Epithelial cell of prostate (primary cell): ENCODE measurements at places on chromosomes 1 and 21.
A peak's percentile ranks its signal among the peaks of the same experiment; 100 is the strongest.

- no peak for DNase-seq
These were observed 6.5 kb downstream of the CAPN9 start for GRCh38 chr1:230753586-230754251.

DNA sequence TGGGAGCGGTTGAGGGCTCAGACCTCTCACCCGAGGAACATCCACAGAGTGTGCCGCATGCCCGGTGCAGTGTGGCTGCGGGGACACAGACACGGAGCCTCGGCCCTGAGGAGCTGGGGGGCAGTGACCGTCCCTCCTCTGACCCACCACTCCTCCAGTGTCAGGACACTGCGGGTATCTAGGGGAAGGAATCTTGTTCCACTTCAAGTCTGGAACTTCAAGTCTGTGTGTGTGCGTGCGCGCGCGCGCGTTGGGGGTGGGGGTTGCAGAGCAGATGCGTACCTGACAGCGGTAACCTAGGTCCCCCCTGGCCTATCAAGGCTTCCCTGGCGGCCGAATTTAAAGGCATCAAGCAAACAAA, 17.3 kb downstream of the PCSK9 start:
- DNase-seq: no peak

DNA sequence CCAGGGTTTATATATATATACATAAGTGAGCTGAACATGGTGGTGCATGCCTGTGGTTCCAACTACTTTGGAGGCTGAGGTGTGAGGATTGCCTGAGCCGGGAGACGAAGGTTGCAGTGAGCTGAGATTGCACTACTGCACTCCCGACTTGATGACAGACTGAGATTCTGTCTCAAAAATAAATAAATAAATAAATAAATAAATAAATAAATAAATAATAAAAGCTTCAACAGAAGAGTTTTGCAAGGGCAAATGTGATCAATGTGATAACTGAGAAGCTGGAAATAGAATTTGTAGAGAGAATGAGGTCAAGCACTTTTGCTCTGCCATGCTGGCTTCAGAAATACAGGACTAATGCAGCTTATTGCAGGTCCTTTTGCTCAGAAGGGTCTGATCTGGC, 855.8 kb upstream of the PRMT6 start:
- DNase-seq: no peak

DNA sequence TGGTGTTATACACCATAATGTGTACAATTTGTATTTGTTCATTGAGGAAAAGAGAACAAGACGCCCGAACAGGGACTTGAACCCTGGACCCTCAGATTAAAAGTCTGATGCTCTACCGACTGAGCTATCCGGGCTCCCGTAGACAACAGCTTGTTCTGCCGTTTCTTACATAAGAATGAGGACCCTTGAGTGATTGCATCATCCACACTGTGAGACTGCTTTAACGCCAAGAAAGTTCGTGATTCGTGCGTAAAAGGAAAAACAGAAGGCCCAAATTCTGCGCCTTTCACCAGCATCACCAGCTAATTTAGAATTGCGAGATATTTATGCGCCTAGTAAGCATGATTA, 9.3 kb upstream of the MDM4 start:
- DNase-seq: peak; percentile 49

DNA sequence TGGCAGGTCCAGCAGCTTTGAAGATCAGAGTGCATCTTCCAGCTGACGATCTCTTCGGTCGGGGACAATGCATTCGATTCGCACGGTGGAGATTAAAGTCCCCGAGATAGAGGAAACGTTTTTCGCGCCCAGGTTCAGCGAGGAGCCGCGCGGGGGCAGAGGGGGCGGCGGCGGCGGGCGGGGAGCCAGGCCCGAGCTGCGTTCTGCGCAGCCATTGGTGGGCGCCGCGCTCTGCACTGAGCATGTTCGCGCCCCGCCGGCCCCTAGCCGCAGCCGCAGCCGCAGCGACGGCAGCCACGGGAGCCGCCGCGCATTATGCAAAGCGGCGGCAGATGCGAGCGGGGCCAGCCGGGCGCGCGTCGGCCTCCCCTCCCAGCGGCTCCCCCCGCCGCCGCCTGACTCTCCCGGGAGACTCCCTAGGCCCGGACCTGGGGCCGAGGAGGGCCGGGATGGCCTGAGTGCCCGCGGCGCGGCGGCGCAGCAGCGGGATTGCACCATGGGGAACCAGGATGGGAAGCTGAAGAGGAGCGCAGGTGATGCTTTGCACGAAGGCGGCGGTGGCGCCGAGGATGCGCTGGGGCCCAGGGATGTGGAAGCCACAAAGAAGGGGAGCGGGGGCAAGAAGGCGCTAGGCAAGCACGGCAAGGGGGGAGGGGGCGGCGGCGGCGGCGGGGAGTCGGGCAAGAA, at the start of gene FMN2:
Gene FMN2 (plus strand): TSS at position 270 of the 687 bp plus-strand sequence. CDS start 227 bp downstream, at position 497.
- DNase-seq: no peak

DNA sequence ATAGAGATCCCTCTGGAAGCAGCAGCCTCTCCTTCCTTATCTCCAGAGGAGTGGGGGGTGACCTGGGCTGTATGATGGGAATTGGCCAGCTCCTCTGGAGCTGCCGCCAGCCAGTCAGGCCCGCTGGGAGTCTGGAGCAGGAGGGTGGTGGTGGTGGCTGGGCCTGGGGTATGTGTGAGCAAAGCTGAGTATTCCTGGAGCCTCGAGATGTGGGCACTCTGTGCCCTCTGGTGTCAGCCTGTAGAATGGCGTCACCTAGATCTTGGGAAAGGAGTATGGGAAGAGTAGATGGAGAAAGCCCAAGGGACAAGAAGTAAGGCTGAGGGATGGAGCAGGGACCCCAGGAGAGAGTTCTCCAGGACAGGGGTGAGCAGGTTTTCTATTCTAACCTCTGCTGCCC, 16.0 kb downstream of the VANGL2 start:
- no peak for DNase-seq

DNA sequence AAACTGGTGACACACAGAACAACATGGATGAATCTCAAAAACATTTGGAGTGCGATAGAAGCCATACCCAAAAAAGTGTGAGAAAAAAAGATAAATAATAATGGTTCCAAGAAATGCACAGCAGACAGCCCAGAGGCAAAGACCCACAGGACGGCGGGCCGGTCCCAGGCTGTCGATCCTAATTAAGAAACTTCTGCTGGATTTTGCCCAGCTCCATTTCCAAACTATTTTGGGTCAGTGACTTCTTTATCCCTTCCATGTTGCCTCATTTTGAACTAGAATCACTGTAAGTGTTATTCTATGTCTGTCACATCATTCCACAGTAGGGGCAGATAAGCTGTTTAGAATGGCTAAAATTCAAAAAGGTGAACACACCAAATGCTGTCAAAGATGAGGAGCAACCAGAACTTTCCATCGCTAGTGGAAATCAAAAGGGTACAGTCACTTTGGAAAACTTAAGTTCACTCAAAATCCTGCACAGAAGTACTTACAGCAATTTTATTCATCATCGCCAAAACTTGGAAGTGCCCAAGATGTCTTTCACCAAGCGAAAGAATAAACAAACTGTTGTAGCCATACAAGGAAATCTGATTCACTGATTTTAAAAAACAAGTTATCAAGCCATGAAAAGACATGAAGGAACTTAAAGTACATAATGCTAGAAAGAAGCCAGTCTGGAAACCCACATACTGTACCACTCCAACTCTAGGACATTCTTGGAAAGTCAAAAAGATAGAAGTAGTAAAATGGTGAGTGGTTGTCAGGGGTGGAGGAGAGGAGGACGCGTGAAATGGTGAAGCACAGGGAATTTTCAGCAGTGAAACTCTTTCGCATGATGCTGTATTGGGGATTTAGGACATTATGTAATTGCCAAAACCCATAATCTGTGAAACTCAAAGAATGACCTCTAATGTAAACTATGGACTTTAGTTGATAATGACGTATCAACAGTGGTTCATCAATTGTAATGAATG, 7.5 kb downstream of the NBPF1 start:
- DNase-seq: no peak
